ENCODE measurements at places on chromosomes 2 and 18.

GRCh38 chr18:10239991-10240634 is 214.3 kb upstream of the APCDD1 start:
- DNase-seq = no peak

DNA sequence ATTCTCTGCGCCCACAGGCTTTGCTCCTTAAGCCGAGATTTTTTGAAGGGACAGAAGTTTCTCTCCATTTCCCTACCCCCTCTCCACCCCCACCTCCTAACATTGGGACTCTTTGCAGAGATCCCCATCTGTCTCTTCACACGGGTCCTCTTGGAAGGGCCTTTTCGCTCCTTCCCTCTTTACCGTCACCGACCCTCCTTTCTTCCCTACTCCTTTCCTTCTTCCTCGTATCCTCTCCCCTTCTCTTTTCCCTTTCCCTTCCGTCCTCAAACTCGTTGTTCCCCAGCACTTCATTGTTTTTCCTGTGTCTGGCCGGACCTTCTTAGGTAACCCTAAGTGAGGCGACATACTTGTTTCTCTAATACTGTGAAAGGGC is 660 bp downstream of the COPS7B start:
- no peak for DNase-seq

- no peak for DNase-seq
Measured at GRCh38 chr2:104447831-104448434, 406.0 kb upstream of the POU3F3 start.

GRCh38 chr2:194564422-194564821 is 1092.6 kb upstream of the SLC39A10 start:
- DNase-seq = no peak

GRCh38 chr2:100809506-100809905 is 10.4 kb upstream of the NPAS2 start:
- no peak for DNase-seq

DNA sequence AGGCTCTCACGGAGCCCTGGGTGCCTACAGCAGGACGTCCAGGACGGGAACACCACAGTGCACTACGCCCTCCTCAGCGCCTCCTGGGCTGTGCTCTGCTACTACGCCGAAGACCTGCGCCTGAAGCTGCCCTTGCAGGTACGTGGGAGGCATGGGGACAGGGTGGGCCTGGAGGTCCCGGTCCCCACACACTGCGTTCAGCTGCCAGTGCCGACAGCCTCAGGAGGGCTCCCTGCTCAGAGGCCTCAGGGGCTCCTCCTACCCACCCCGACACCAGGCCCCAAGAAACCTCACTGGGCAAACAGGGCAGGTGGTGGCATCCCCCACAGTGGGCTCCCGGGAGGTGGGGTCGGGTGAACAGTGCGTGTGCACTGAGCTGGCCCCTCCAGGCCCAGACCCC is 10.8 kb downstream of the ANO7 start:
- no peak for DNase-seq

DNA sequence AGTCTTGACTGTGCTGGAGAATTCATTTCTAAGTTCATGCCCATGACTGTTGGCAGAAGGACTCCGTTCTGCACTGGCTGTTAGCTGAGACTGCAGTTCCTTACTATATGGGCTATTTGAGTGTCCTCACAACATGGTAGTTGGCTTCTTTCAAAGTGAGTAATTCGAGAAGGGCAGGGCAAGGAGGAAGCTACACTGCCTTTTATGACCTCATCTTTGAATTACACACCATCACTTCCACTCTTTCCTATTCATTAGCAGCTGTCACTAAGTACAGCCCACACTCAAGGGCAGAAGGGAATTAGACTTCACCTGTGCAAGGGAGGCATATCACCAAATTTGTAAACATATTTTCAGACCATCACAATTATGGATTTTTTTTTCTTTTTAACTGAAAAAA is 55.9 kb upstream of the EPAS1 start:
- no peak for DNase-seq

- DNase-seq = no peak
Measured at GRCh38 chr2:217947383-217948350, 55.1 kb downstream of the TNS1 start.

DNA sequence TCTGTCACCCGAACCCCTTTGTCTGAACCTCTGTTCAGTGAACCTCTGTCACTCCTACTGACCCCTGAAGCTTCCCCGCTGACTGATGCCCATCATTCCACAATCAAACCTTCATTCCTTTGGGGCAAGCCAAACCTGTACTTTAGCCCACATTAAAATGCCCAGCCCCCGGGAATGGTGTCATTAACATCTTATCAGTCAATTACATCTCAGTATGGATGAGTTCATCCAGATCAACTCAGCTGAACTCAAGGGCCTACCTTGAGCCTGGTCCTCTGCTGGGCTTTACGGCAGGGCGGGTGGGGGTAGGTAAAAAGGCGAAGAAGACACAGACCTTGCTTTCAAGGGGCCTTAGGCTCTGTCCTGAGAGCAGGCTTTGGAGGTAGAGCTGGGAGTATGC is 154.4 kb upstream of the SMAD2 start:
- DNase-seq = no peak

DNA sequence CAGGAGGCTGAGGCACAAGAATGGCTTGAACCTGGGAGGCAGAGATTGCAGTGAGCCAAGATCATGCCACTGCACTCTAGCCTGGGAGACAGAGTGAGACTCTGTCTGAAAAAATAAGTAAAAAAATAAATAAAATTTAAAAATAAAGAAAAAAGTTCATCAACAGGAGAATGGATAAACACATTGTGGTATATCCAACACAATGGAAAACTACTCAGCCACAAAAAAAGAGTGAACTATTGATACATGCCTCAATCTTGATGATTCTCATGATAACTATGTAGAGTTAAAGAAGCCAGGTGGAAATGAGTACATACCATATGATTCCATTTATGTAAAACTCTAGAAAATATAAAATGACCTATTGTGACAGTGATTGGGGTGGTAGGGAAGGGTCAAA is 124.3 kb upstream of the AQP4 start:
- no peak for DNase-seq

- no peak for DNase-seq
Measured at GRCh38 chr2:54952425-54952824, 97.8 kb downstream of the RTN4 start.

DNA sequence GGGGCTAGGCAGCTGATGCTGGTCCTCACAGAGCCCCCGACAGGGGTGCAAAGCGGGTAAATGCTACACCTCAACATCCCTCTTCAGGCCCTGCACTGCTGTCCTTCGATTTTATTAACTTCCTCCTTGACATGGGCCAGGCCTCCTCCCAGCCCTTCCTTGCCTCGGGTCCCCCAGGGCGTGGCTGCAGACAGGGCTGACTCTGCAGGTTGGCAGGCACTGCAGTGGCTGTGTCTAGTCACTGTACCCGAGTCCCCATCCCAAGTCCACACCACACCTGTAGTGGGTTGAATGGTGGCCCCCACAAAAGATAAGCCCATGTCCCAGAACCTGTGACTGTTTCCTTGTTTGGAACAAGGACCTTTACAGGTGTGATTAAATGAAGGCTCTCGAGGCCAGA is 140.2 kb downstream of the TWIST2 start:
- DNase-seq = no peak

- no peak for DNase-seq
Measured at GRCh38 chr2:2707206-2707991, 376.3 kb upstream of the MYT1L start.

DNA sequence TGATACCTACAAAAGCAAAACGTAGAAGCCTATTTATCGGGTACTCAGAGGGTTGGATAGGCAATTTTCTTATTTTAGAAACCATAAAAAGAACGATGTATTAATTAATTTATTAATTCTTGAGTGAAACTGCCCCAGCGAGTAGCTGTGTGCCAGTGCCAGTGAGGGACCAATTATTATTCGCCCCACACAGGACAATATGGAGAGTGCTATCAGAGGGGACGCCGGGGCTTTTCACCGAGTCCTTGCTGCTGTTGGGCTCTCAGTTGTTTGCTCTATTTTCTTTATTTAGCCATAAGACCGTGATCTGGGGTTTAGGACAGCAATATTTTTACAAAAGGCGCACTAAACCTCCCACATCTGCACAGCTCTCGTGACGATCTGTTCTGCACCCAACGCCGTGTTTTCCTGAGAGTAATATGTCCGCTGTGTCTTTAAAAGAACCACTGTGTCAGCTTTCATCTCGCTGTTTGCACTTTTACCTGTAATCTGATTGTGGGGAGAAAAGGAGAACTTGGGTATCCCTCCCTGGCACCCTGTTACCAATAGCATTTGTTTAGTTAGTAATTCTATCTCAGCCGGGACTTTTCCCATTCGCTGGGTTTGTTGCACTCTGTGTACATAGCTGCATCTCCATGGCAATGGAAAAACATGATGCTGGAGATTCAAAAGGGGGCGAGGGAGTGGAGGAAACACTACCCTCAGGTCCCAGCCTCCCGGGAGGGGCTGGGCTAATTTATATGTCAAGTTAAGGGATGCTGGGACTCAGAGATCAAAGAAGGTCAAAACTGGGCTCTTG is 30.1 kb upstream of the ZNF516 start:
- no peak for DNase-seq

DNA sequence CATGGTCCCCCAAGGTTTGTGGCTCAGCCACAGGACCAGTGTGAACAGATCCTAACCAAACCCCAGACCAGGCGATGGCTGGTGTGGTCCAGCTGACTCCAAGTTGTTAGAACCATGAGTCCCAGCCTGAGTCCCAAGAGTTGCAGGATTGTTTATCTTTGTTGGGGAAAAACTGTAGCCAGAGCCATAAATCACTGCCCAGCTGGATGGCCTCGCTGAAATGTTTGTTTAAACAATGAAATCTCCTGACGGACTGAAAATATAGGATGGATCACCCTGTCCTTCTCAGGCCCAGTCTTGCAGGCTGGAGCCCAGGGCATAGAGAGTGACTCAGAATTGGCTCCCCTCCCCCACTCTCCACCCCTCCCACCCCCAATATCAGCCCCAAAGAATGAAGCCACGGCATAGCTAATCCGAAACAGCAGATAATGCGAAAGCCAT is 36.4 kb downstream of the PKDCC start:
- DNase-seq = no peak

DNA sequence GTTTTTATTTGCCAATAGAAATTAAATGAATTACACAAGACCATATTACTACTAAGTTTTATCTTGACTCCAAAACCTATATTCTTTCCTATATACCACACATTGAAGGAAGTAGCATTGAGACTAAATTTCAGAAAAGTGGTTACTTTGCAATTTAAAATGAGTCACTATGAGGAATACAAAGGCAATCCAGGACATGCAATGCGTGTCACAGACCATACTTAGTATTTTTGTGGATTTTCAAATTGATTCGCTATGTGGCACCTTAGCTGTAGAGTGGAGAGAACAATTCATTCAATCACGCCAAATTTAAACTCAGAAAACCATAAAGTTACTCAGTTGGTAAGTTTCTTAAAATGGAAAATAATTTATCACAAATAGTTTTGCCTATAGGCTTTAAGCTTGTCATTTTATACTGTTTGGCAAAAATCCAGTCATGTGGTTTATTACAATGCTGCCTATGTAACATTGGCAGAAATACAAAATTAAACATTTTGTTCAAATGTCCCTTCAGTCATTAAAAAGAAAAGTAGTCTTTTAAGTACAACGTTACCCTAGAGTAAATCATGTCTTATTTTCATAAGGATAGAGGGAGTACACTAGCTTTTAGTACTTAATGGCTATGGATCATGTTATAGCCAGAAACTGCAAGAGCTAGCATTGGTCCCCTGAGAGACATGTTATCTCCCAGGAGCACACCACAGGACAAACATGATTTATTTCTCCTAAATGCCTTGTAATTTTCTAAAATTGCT is 222.8 kb upstream of the CDH7 start:
- DNase-seq = no peak

- no peak for DNase-seq
Measured at GRCh38 chr2:3160751-3161330, 216.8 kb downstream of the EIPR1 start.

GRCh38 chr2:12778369-12778768 is 61.6 kb downstream of the TRIB2 start:
- no peak for DNase-seq

DNA sequence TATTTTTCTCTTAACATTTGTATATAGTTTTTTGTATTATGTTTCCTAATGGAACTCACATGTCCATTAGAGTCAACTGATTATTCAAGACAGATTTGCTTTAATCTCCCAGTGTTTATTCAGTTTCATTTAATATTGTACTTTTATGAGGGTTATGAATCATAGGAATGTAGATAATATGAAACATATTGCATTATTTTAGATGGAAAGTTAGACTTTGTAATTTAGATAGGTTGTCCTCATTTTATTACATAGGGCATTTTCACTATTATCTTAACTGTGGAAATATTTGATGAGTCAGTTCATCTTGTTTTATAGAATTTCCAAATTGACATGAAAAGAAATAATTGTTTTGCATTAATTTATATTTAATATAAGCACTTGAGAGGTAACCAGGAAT is 240.8 kb downstream of the PLCL1 start:
- DNase-seq = no peak

DNA sequence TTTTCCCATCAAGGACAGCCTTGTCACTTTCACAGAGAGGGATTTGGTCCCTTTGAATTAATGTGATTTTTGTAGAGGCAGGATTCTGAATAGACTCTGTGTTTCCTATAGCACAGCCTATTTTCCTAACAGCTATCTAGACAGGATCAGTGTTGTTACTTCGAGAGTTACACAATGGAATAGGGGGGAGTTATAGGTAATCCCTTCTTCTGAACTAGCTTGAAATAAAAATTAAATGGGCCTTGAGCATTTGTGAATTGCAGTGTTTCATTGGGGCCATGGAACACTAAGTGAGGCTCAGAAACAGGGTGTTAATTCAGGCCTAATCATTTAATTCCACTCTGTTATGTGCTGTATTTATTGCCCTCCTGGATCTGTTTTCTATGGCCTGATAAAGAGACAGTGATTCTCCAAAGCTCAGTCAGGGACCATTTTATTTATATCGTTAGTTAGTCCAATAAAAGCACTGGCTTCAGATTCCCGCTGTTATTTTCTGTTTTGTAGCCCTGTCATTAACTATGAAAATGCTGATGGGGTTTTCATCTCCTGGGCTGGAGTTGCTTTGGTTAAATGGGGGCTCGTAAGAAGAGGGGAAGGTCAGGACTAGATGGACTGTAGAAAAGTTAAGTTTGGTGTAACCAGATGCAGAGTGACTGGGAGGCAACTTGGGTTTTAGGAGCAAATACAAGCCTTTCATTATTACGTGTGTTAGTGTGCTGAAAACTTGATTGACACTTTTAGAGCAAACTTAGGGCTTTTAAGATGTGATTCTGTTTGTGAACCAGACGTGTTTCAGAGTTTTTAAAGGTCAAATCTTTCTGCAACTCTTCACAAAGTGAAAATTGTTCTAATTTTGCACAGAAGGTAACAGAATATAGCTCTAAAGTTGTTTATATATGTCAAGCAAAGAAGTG is 461.0 kb upstream of the HNRNPA3 start:
- no peak for DNase-seq

- no peak for DNase-seq
Measured at GRCh38 chr2:3168230-3168891, 209.3 kb downstream of the EIPR1 start.

- no peak for DNase-seq
Measured at GRCh38 chr2:46334389-46335271, 37.4 kb downstream of the EPAS1 start.

Data from T-helper 2 cell treated with Interferon-gamma antibody and Interleukin-4, amounts not matched to agents 5 μg/mL and 100 μg/mL, for 36 hours (primary cell).